ENCODE measurements at places on chromosomes 4 and X. TPM values are rescaled to one million over a fixed set of nuclear protein-coding genes. Genes with fewer than 3 reads are reported as not detected.

TEX13B gene
- polyA plus RNA-seq: not detected

ARHGEF38 gene
- not detected for polyA plus RNA-seq

HERC6 gene
- polyA plus RNA-seq: 2.3 TPM

ZNF630 gene
- 1.6 TPM for polyA plus RNA-seq

JCHAIN gene
- polyA plus RNA-seq: 0.76 TPM

NDST3 gene
- polyA plus RNA-seq: not detected

TCEANC gene
- 2.1 TPM for polyA plus RNA-seq

ATP6AP1 gene
- polyA plus RNA-seq: 111 TPM

NCAPG gene
- 0.08 TPM for polyA plus RNA-seq

EREG gene
- 1.2 TPM for polyA plus RNA-seq

MSX1 gene
- polyA plus RNA-seq: 2.2 TPM

MGST2 gene
- 86.6 TPM for polyA plus RNA-seq

ZIC3 gene
- not detected for polyA plus RNA-seq

SSX3 gene
- polyA plus RNA-seq: not detected

PAGE4 gene
- polyA plus RNA-seq: not detected

G6PD gene
- 5.9 TPM for polyA plus RNA-seq

PRDM8 gene
- 0.76 TPM for polyA plus RNA-seq

ETDA gene
- polyA plus RNA-seq: not detected

SYTL5 gene
- polyA plus RNA-seq: 0.04 TPM

MAGEA4 gene
- not detected for polyA plus RNA-seq

XG gene
- polyA plus RNA-seq: 0.06 TPM

TMSB15B gene
- 0.94 TPM for polyA plus RNA-seq

CLCN4 gene
- polyA plus RNA-seq: 6.4 TPM

TACR3 gene
- not detected for polyA plus RNA-seq

ERCC6L gene
- 0.01 TPM for polyA plus RNA-seq

IL1RAPL1 gene
- polyA plus RNA-seq: 0.42 TPM

C4orf54 gene
- 40.0 TPM for polyA plus RNA-seq

PPBP gene
- 0.68 TPM for polyA plus RNA-seq

PLS3 gene
- 42.7 TPM for polyA plus RNA-seq

ENPP6 gene
- 0.04 TPM for polyA plus RNA-seq

P2RY8 gene
- polyA plus RNA-seq: 6.1 TPM

MAOA gene
- polyA plus RNA-seq: 104 TPM

KIF4A gene
- polyA plus RNA-seq: not detected

GIMD1 gene
- polyA plus RNA-seq: not detected

GPRIN3 gene
- polyA plus RNA-seq: 4.4 TPM

ALAS2 gene
- 0.06 TPM for polyA plus RNA-seq

Measured in heart left ventricle (tissue), 16 donors.